ENCODE measurements at places on chromosomes 6 and 20.

- DNase-seq = no peak
These were observed 32.4 kb downstream of the TAF11 start for GRCh38 chr6:34855463-34855862.

DNA sequence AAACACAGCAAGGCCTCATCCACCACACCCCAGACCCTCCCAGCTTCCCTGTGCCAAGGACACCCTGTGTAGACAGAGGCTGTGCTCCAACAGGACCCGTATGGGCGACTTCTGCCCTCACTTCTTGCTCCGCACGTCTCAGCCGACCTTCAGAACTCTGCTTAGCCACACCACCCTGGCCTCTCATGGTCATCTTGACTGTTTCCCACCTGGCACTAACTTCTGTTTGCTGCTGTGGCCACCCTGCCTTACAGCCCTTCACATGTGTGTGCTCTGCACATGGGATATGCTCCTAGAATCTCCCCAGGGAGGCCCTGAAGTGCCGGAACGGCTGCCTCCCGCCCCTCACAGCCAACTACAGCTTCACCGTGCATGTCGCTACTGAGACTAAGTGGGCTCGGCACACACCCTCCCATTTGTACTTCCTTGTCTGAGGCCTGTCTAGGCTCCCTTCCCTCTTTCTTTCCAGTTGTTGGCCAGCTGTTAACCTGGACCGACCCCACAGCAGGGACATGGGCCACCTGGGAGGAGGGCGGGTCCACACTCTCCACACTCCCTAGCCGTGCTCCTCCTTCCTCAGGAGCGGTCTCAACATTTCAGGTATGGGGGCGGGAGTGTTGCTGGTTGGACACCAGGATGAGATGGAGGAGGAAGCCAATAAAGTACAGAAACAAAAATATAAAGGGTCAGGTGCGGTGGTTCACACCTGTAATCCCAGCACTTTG, 69.6 kb downstream of the PYGB start:
- no peak for DNase-seq

GRCh38 chr6:11272491-11273192, 40.2 kb upstream of the NEDD9 start:
- no peak for DNase-seq

DNA sequence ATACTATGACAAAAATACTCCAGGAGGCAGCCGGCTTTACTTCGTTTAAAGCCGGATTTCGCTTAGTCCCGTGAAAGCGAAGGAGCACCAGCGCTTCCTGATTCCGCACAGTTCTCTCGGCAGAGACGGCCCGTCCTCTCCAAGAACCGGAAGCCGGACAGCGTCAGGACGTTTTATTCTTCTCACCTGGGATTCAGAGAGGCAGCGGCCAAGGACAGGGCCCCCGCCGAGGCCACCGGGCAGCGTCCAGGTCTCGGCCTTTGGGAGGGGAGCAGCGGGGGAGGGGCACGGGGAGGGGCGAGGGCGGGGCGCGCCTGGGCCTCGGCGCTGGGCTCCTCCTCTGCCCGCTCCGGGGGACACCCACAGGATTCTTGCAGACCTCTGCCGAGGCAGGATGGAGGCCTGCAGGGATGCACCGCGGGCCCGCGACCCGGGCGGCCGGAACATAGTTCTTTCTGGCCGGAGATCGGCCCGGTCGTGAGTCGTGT, 2.8 kb upstream of the DIDO1 start:
- DNase-seq = peak; percentile 61

GRCh38 chr6:10528158-10528981, 7.2 kb downstream of the GCNT2 start:
- no peak for DNase-seq

DNA sequence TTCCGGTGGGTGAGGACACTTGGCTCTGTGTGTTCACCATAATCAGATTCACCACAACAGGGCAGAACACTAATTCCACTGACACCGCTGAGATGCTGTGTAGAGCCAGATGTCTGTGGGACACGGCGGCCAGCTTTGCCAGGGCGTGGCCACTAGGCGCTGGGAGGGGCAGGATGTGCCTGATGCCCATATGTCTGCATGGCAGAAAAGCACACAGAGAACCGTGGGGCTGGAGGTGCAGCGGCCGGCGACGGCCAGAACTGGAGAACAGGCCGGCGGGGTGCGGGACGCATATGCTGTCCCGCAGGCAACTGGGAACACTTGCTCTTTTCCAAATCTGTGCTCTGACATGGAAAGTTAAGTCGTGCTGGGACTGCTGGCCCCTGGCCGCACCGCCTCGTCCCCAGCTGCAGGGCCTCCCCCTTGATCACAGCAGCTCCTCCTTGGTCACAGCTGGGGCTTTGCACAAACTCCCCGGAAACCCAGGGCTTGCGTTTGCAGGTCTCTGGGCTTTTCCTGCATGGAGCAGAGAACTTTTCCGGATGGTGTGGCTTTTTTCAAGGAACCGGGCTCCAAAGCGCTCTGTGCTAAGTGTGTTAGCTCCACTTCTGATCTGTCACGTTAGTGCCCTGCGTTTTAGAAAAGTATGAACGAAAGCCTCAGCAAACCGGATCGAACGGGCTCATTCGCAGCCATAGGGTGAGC, 31.1 kb downstream of the NTSR1 start:
- no peak for DNase-seq

DNA sequence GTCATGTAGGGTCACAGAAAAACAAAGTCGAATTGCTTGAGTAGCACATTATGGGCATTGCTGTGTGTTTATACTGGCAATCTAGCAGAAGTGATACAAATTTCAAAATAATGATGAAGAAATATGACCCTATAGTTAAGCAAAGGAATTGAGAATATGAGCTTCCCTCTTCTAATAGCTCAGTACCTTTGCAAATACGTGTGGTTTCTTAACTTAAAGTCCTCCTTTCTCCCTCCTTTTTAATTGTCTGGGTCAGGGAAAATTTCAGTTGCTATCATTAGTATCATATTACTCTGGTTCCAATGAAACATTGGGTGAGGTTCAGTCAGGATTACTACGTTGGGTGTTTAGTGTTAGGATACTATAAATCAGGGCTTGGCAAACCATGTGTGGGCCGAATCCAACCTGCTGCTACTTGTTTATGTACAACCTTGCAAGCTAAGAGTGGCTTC, 166.8 kb upstream of the CARMIL1 start:
- DNase-seq = no peak

GRCh38 chr6:113329942-113330635, 527.1 kb upstream of the MARCKS start:
- no peak for DNase-seq

DNA sequence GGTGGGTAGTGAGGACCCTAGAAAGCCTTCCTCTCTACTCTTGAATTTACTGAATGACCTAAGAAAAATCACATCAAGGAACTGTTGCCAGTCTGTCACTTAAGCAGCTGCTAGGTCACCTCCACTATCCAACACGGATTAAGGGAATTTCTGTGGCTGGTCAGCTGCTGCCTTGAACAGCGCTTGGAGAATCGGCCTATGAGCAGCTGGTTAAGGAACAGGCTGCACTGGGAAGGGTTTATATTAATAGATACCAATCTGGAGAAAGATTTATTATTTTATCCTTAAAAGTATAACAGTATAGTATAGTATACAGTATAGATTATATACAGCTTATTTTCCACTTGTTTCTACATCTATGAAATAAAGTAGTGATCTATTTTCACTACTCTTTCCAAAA, 6.5 kb downstream of the PTPRK start:
- DNase-seq = no peak

DNA sequence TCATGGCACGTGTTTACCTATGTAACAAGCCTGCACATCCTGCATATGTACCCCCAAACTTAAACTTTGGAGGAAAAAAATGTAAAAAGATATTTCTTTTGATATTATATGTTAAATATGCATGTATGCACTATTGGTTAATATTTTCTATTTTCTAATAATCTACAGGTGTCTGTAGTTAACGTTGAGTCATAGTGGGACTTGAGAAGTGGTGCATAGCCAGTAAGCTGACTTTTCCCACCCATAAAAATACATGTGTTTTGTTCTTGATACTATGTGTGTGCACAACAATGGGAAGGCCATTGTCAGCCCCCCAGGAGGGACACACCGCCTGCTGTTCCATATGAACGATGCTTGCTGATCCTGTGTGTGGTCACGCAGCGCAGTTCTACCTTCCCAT, 49.1 kb downstream of the FAM120B start:
- DNase-seq = no peak

- no peak for DNase-seq
These were observed 39.9 kb downstream of the ANKRD60 start for GRCh38 chr20:58188527-58188926.

GRCh38 chr20:12925863-12926793, 82.6 kb upstream of the SPTLC3 start:
- DNase-seq = no peak

DNA sequence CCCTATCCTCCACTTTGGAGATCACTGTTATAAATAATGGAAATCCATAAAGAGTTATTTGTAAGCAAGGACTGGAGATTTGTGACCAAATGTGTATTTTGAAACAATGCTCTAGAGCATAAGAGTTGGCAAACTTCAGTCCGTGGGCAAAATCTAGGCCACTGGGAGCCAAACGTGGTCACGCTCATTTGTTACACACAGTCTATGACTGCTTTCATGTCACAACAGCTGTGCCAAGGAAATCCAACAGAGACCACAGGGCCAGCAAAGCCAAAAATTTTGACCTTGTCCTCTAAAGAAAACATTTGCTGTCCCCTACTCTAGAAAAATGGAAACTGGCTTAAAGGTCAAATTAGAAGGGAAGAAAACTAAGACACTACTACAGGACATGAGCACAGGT, 7.9 kb downstream of the ZNF334 start:
- DNase-seq = no peak

GRCh38 chr6:6820641-6821238, 232.2 kb downstream of the LY86 start:
- no peak for DNase-seq

GRCh38 chr6:16840725-16841124, 79.5 kb upstream of the ATXN1 start:
- no peak for DNase-seq

DNA sequence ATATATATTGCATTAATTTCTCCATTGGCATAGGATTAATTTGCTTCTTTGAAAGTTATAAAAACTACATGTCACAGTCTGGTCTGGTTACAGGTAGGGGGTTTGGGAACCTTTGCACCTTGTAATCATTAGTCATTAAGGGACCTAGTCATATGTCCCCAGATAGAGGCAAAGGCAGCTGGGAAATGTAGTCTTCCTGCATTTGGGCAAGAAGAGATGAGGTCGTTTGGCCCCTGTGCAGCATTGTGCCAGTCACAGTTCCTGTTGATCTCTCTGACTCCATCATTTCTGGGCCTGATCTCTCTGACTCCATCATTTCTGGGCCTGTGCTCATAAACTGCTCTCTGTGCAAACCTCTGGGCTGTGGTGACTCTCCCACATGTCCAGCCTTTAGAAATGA, 73.2 kb downstream of the BCKDHB start:
- no peak for DNase-seq

DNA sequence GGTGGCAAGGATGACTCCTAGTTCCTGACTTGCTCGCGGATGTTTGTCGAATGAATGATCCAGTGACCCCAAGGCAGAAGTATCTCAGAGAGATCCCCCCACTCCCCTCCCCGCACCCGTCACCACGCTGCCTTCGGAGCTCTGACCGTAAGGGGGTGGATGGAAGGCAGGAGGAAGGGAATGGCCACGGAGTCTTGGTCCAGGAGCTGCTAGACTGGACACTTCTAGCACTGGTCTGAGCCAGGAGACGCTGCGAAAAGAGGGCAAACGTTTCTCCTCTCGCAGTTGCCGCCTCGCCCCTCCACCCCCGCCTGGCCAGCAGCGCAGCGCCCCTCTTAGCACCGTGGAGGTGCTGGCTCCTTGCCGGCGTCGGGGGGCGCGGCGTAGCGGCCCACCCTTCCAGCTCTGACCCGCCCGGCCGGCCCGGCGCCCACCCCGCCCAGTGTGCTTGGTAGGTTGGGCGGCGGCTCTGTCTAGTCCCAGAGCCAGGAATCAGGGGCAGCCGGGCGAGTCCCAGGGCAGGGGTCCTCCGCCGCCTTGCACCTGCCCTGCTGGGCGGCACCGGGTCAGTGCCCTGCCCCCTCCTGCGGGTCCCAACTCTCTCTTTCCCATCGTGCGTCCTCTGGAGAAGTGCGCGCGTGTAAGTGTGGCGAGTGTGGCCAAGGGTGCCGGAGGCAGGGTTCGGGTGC, 2.4 kb upstream of the DBNDD2 start:
- DNase-seq = peak; percentile 22

GRCh38 chr20:15162079-15162647, 824.8 kb upstream of the FLRT3 start:
- DNase-seq = no peak

GRCh38 chr6:54633601-54634000, 213.0 kb upstream of the FAM83B start:
- DNase-seq = no peak

GRCh38 chr20:51695574-51696303, 72.5 kb downstream of the ATP9A start:
- DNase-seq = no peak

DNA sequence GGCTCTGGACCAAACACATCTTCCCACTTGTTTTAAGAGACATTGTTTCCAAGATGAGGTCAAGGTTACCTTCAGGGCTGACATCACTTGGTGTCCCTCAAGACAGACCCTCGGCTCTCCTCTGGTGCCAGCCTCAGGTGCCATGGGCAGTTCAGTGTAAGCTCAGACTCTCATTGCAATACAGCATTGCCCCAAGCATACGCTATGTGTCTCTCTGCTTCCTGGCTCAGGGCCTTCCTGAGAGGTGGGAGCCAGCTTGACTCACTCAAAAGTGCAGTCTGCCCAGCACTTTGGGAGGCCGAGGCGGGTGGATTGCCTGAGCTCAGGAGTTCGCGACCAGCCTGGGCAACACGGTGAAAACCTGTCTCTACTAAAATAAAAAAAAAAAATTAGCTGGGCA, 51.7 kb downstream of the SLC24A3 start:
- DNase-seq = no peak

GRCh38 chr20:62832212-62832922, 15.5 kb downstream of the COL9A3 start:
- DNase-seq = no peak

GRCh38 chr20:9374480-9374879, 139.9 kb upstream of the LAMP5 start:
- DNase-seq = no peak

DNA sequence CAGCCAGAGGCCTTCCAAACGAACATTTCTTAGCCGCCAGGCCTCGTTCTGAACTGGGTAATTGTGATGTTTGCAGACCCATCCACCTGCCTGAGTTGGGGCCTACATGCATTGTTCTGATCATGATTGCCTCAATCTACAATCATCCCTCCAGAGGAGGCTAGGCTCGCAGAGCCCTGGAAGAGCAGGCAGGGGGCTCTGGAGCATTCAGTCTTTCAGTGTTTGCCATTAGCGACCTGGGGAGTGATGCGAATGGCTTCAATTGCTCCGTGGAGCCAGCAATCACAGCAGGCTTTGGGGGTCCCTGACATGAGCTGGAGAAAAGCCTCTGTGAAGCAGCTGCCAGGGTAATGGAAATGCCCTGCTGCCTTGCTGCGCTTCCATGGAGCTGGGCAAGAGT, 22.0 kb downstream of the SNAP25 start:
- DNase-seq = no peak

DNA sequence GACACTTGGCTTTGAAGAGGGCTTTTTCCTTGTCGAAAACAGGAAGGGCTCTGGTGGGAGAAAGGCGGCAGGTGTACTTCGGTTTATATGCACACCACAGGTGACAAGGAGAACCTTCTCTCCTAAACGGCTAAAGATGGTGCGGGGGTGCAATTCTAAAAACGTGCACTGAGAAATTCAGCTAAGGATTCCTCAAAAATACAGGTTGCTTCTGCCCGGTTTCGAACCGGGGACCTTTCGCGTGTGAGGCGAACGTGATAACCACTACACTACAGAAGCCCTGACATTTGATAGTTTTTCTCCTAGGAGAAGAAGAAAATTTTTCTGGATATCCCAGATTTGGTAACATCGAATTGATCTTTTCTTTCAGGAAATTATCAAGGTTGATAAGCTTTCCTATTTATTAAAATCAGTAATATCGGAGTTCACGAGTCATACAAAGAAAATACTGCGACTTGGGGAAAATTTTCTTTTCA, 32.0 kb downstream of the POM121L2 start:
- DNase-seq = no peak
